K562 (cell line): ENCODE measurements at places on chromosomes 2 and 18. TPM values are rescaled to one million over a fixed set of nuclear protein-coding genes. Genes with fewer than 3 reads are reported as not detected.

- no peak for DNase-seq
These were observed 51.1 kb downstream of the COLEC12 start for GRCh38 chr18:449374-449773.

DNA sequence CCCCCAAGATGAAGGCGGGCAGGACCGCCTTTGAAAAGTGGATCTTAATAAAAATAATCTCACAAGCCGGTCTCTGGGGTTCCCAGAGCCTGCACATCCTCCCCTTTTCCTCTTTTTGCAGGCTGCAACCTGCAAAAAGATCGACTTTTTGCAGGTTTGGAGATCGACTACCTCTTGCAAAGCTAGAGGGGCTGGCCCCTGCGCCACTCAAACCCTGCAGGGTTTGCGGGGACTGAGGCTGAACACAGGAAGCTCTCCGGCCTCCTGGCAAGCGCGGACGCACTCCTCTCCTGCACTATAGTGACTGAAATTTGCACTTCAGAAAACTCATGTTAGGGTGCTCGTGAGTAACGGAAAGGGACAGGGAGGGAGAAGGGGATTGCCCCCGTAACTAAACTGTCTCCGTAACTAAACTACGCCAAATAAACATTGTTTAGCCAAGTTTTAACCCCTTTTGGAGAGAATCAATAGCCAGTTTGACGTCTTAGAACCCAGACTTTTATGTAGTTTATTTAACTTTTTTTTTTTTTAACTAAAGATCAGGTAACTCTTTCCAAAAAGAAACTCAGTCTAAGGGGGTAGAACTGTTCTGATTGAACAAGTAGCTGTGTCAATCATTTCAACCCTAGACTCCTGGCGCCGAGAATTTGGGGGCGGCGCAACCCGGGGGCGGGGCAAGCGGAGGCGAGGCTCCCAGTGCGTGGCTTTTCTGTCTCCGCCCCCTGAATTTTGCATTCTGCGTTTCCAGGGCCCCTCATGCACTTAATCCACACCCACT lies 2.5 kb downstream of the IGFBP5 start:
- DNase-seq = peak; percentile 62

DNA sequence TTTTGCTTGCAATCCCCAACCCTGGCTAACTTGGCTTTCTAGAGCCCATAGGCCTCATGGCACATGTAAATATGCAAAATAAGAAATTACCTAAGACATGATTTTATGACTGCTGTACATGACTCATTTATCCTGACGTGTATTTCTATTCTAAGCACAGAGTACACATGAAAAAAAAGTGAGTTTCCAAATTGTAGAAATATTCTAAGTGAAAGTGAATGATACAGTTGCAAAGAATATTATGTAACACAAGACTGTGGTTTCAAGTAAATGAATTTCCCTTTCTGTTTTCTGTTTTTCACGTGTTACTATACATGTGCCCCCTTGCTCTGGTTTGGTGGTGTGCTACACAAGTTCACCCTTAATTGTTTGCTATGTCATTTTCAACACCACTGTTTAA lies 162.4 kb downstream of the LRP1B start:
- no peak for DNase-seq

- DNase-seq = no peak
These were observed 16.6 kb downstream of the TRAF3IP1 start for GRCh38 chr2:238336793-238337444.

- no peak for DNase-seq
These were observed 31.1 kb upstream of the GMCL1 start for GRCh38 chr2:69798290-69798908.

- DNase-seq = no peak
These were observed 50.5 kb downstream of the KCTD1 start for GRCh38 chr18:26497866-26498265.

DNA sequence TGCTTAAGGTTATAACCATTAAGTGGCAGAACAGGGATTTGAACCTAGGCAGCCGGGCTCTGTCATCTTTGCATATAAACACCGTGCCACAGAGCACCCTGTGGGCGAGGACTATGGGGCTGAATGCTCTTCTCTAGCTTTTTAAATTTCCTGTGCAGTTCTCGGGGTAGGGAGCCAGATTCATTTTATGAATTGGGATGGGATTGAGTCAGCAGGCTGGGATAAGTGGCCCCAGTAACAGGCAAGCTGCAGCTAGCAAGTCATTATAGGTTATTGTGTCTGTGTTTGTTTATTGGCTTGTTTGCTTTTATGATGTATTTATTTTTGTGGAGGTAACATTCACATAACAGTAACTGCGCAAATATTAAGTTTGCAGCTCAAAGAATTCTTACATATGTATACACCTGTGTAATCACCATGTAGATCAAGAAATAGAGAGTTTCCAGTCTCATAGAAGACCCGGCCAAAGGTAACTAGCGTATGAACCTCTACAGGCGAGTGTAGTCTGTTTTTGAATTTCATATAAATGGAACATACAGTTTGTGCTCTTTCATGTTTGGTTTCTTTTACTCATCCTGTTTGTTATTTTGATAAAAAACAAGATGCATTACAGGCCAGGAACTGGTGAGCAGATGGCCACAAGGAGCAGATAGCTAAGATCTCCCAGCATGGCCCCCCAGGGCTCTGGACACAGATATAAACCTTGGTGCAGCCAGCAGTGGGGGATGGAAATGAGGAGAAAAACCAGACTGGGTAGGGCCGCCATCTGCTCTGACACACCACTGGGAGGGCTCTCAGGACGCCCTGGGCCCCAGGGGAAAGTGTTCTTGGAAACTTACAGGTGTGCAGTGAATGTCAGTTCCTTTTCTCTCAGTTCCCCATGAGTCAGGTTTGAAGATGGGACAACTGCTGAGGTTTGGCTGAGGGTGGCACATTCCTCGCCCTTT lies 49.2 kb upstream of the GPR155 start:
- DNase-seq = no peak

- no peak for DNase-seq
These were observed 3.5 kb downstream of the POLR1A start for GRCh38 chr2:86102157-86102556.

DNA sequence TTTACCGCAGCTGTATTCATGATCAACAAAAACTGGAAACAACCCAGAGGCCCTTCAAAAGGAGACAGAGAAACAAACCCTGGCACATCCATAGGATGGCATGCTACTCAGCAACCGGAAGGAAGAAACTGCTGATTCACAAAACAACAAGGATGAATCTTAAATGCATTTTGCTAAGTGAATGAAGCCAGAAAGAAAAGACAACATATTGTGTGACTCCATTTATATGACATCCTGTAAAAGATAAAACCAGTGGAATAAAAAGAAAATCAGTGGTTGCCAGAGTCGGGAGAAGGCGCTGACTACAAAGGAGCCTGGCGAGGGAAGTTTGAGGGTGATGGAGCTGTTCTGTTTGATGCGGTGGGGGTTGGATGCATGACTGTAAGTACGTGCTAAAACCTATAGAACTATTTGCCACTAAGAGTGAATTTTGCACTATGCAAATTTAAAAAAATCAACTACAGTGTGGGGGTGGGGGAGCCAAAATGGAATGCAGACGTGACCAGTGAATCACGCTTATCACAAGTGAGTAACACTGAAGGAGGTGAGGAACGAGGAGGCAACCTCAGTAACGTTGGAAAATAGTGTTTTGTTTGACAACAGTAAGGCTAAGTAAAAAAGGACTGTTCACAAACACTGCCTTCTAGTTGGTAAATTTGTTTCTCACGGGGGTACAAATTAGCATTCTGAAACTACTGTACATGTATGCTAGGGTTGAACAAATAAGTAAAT lies 108.9 kb downstream of the INHBB start:
- DNase-seq = no peak

DNA sequence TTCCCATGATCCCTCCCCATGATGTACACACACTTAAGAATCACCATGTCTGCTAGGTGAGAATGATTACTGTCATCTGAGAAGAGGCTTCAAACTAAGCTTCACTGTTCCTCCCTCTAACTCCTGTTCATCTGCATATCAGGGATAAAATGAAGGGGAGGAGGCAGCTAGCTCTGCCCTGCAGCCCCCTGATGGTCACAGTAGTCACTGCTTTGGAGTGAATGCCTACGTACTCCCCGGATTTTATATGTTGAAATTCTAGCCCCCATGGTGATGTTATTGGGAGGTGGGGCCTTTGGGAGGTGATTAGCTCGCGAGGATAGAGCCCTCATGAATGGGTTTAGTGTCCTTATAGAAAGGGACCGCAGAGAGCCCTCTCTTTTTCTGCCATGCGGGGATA lies 156.4 kb downstream of the NCKAP5 start:
- DNase-seq = no peak

GRCh38 chr2:136308611-136309010 lies 190.7 kb upstream of the CXCR4 start:
- DNase-seq = no peak

- DNase-seq = no peak
These were observed 128.5 kb downstream of the SPTBN1 start for GRCh38 chr2:54584598-54584997.

DNA sequence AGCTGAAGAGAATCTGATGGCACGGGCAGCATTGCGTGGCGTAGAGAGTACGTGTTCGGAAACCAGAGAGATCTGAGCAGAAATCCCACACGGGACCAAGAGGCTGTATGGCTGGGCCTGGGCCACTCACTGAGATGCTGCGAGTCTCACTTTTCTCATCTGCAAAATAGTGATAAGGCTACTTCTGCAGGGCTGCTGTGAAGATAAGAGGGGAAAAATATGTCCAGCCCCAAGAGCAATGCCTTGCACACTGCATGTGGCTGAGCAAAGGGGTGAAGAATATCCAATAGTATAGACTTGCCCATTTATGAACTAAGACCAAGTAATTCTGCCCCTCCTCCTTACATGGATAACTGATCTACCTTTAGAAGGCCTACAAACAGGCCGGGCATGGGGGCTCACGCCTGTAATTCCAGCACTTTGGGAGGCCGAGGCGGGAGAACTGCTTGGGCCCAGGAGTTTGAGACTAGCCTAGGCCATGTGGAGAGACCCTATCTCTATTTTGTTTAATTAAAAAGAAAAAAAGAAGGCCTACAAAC lies 3.1 kb downstream of the FECH start:
- DNase-seq = peak; percentile 70

GRCh38 chr18:72336786-72337185 lies 207.4 kb downstream of the CBLN2 start:
- DNase-seq = no peak

DNA sequence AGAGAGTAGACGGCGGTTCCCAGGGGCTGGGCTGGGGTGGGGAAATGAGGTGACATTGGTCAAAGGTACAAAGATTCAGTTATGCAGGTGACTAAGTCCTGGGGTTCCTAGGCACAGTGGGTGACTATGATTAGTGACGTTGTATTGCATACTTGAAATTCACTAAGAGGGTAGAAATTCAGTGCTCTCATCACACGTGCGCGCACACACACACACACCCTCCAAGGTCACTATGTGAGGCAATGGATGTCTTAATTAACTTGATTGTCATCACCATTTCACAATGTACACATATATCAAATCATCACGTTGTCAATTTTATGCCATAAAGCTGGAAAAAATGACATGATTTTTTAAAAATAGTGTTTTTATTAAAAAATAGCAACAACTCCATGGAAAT lies 92.9 kb upstream of the ALKAL2 start:
- DNase-seq = no peak

- DNase-seq = no peak
These were observed 3.4 kb downstream of the TFPI start for GRCh38 chr2:187550857-187551256.

GRCh38 chr2:218485986-218486667 lies 67.2 kb downstream of the VIL1 start:
- DNase-seq = no peak

GRCh38 chr18:34738175-34738894 lies 28.2 kb downstream of the DTNA start:
- DNase-seq = no peak

GRCh38 chr2:128380961-128381938 lies 62.6 kb upstream of the HS6ST1 start:
- DNase-seq = no peak

DNA sequence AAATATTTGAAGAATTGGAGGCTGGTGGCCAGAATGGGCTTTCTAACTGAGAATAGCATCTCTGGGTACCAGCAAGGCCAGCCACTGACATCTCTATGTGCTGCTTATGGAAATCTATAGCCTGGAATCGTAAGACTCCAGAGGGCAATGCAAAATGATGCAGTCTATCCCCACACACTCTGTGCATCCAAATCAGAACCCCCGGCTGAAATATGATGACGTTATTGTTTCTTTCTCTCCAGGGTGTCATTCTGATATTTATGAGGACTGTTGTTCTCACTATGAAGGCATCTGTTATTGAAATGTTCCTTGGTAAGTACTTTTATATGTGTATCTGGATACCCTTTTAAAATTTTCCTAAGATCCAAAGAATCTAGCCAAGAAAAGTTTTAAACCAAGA lies 19.6 kb downstream of the VIT start:
- DNase-seq = no peak

DNA sequence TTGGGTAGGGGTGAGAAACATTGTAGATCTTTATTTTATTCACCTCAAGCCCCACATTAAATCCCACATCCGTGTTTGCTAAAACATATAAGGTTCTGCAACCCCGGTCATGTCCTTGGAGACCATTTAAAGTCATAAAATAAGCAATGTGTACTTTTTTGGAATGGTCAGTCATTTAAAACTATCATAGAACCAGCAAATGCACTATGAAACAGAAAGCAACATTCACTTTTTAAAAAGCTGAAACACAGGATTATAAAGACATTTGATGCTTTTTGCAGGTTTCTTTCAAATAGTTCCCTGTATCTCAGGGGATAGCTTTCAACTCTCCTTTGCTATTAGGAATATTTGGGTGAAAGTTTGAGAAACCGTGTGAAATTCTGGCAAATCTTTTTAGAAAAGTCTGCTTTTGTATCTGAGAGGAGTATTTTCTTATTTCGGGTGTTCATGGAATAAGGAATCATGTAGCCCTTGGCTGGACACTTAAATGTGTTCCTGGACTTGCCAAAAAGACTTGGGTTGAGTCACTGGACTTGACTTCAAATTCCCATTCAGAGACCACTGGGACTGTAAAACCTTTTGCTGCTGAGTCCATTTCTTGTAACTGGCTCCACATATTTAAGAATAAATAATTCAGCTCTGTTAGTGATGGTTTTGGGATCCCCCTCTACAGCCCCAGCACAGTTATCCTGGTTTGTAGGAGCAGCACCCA lies 5.9 kb upstream of the CETN1 start:
- DNase-seq = no peak

DNA sequence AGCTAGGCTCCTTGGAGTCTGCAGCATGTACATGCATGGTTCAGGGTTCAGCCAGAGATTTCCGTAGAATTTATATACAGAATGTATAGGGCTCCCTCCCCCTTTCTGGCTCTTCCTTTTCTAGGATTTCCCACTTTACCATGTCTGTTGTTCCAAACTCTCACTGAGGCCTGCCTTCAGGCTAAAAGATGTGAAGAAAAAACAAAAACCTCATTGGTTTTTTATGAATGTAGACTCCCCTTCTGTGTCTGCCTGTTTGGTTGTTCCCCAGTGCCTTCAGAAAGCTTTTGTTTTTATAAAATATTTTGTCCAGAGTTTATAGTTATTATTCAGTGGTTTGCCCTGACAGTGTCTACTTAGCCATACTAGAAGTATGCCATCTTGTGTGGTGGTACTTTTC lies 3.6 kb downstream of the NDUFV2 start:
- no peak for DNase-seq

Gene ABCG5
- total RNA-seq = not detected in 2 replicates

Gene HSPE1
- total RNA-seq = 223 and 261 TPM in 2 replicates

Gene ZNF892
- 0.13 and 0.29 TPM in 2 replicates for total RNA-seq

Gene MALL
- 0.24 and 0.27 TPM in 2 replicates for total RNA-seq

Gene EN1
- total RNA-seq = 2.0 and 2.5 TPM in 2 replicates

Gene NPPC
- total RNA-seq = not detected in 2 replicates

Gene NEUROD1
- total RNA-seq = not detected in 2 replicates
